Activated CD8-positive, alpha-beta T cell treated with anti-CD3 and anti-CD28 coated beads for 36 hours (primary cell): ENCODE measurements at places on chromosomes 6 and 20. TPM values are rescaled to one million over a fixed set of nuclear protein-coding genes. Genes with fewer than 3 reads are reported as not detected.

The PLCB1 gene
- 3.1 TPM for total RNA-seq

The ANKRD66 gene
- not detected for total RNA-seq

The TOX2 gene
- total RNA-seq = 1.5 TPM

The BANF2 gene
- not detected for total RNA-seq

The SLC17A1 gene
- not detected for total RNA-seq

The TNXB gene
- total RNA-seq = 1.8 TPM

The TPX2 gene
- total RNA-seq = 112 TPM

The EYA4 gene
- total RNA-seq = not detected

The DUSP15 gene
- not detected for total RNA-seq

The KCNQ2 gene
- not detected for total RNA-seq

The LGSN gene
- not detected for total RNA-seq

The HLA-DRB1 gene
- total RNA-seq = 22.7 TPM

The CUTA gene
- total RNA-seq = 155 TPM

The PLCB4 gene
- total RNA-seq = not detected

The SNPH gene
- total RNA-seq = 3.7 TPM

The PTK6 gene
- total RNA-seq = 0.18 TPM

The EEF1A1 gene
- 15,479 TPM for total RNA-seq

The CCR6 gene
- not detected for total RNA-seq

The GABRR1 gene
- not detected for total RNA-seq
